ENCODE measurements at places on chromosomes 2 and 18.

- DNase-seq = no peak
Measured at GRCh38 chr2:121018136-121019061, 266.6 kb downstream of the TFCP2L1 start.

DNA sequence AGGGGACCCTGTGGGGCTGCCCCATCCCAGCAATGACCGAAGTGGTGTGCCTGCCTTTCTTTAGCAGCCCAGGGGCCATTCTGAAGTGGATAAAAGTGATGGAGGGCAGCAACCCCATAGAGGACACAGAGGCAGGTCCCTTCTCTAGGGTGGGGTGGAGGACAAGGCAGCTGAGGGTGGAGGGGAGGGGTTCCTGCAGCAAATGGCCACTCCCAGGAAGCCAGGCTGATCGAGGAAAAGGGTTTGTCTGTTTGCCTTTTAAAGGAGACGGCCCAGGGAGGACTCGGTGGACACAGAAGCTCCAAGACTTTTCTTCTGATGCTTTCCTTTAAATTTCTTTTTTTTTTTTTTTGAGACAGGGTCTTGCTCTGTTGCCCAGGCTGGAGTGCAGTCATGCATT is 272.8 kb downstream of the TWIST2 start:
- no peak for DNase-seq

- DNase-seq = no peak
Measured at GRCh38 chr2:149064365-149064841, 25.9 kb downstream of the LYPD6B start.

DNA sequence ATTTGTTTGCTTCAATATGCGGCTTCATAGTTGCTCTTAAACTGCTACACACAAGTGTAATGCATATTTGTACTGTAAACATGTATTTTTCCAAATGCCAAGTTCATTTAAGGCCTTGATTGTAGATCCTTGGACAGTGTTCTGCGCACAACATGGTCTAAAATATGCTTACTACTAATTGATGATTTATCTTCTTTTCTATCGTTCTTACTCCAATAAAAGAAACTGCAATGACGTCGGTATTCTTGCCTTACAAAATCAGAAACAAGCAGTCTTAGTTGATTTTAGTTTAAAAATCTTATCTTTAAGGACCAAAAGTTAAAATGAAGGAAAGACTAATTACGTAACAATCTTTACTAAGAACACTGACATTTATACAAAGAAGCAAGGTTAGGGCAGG is 224.3 kb upstream of the SMAD7 start:
- no peak for DNase-seq

DNA sequence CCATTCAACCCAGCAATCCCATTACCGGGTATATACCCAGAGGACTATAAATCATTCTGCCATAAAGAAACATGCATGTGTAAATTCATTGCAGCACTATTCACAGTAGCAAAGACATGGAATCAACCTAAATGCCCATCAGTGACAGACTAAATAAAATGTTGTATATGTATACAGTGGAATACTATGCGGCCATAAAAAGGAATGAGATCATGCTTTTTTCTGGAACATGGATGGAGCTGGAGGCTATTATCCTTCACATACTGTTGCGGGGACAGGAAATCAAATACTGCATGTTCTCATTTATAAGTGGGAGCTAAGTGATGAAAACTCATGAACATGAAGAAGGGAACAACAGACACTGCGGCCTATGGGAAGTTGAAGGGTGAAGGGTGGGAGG is 65.1 kb downstream of the EHBP1 start:
- no peak for DNase-seq

GRCh38 chr18:56575819-56576663 is 62.4 kb downstream of the TXNL1 start:
- DNase-seq = peak; percentile 43

DNA sequence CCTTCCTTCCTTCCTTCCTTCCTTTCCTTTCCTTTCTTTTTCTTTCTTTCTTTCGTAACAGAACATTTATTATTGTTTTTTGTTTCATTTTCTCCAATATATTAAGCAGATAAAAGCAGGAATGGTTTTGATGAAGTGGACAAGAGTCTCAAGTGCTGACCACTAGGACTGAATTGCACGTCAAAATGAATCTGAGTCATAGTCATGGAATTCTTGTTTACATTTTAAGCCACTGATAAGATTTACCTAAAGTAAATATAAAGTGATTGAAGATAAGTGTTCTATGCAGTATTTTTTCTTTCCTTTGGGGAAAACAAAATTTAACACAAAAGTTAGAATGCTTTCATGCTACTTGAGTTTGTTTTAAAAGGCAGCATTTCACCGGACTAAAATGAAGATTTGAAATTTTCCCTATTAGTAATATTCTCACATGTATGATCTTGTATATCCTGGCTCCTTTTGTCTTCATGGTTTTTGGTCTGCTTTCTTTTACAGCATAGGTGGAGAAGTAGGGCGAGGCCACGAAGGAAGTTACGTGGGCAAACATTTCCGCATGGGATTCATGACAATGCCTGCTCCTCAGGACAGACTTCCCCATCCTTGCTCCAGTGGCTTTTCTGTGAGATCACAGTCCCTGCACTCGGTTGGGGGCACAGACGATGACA is 113.5 kb downstream of the NYAP2 start:
- no peak for DNase-seq

DNA sequence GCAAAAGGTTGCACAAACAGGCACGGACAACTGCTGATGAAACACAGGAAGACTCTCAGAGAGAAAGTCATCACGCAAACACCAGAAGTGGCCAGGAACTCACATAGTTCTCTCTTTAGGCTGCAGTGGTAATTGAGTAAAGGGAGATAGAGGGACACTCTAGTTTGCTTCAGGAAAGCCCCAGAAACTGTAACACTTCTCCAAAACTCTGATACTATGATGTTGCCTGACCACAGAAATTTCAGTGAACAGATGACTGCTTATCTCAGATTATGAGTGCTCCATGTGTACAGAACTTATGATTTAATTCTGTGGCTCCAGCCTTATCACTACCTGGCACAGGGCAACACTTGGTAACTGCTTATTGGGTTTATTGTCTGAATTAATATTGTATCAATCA is 311.5 kb upstream of the GYPC start:
- DNase-seq = no peak

GRCh38 chr2:188675391-188676009 is 298.7 kb upstream of the COL3A1 start:
- no peak for DNase-seq

GRCh38 chr2:172613615-172614231 is 57.8 kb downstream of the PDK1 start:
- peak; percentile 4 for DNase-seq

DNA sequence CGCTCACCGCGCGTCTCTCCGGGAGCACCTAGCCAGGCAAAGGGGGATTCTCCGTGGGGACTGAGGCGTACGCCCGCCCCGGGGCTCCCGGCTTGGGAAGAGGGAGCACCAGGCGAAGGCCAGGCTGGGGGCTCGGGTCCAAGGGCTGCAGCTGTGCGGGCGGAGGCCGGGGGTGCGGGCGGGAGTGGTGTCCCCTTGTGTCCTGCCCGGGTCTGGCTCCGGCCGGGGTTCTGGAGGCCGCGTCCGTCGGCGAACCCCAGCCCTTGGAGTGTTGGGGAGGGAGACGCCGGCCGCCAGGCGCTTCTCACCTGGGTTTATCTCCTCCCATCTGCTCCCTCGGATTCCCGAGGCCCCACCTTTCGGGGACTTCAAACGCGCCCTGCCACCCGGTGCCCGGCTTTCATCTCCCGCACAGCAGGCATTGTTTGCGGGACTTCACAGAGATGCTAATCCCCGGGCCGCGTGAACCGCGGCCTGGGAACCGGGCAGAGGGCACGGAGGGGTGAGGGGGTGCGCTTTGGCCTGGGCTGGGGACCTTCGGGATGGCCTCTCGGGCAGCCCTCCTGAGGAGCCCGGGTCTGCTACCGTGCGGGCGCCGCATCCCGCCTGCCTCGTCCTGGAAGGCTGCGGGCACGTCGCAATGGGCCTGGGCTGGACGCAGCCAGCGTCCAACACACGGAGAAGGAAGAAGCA is 5.0 kb upstream of the GBX2 start:
- no peak for DNase-seq

DNA sequence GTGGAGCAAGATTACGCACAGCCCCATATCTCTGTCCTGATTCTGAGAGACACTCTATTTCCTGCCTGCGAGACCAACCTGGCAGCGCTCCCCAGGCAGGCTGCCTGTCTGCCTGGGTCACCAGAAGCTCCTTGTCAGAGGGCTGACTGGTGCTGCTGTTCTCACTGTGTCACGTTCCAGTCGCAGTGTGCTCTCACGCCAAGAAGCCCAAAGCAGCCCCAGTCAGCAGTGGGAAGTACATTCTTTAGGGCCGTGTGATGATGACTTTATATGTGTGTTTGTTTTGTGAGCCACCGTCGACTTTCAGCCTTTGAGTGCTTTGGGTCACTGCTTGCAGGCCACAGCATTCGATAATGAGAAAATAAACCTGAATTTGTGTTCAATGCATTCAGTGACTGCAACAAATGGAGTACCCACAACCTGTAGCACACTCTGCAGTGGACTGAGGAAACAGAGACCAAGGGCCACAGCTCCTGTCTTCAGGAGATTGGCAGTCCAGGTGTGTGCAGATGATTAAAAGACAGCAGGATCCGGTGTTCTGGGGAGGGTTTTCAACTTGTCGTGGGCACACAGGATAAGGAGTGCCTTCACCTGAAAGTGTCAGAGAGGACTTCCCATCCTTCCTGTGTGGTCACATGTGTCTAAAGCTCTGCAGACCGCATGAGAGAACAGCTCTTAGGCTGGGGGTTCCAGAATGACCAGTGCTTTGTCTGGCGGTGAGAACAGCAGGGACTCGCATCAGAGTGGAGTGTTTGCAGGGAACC is 4.8 kb downstream of the TNFRSF11A start:
- no peak for DNase-seq

DNA sequence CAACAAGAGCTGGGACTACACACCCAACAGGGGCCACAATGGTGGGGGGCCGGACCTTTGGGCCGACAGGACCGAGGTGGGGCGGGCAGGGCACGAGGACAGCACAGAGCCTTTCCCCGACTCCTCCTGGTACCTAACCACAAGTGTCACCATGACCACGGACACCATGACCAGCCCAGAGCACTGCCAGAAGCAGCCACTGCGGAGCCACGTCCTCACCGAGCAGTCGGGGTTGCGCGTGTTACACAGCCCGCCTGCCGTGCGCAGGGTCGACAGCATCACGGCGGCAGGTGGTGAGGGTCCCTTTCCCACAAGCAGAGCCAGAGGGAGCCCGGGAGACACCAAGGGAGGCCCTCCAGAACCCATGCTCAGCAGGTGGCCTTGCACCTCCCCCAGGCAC is 119.5 kb downstream of the MTCL1 start:
- DNase-seq = no peak

DNA sequence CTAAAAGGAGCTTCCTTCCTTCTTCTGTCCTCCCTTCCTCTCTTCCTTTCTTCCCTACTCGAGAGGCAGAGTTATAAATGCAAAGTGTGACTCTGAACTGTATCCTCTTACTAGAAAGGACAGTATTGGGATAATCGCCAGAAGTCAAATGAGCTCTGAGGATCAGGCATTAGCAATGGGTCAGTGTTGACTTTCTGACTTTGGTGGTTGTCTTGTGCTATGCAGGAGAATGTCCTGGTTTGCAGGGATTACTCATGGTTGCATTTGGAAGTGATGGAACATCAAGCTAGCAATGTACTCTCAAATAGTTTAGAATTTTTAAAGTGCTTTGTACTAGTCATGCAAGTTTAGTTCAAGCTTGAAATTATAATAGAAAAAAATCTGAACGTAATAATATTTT is 115.6 kb downstream of the TXNL1 start:
- no peak for DNase-seq

- DNase-seq = peak; percentile 70
Measured at GRCh38 chr2:68709421-68709911, 25.1 kb upstream of the ARHGAP25 start.

DNA sequence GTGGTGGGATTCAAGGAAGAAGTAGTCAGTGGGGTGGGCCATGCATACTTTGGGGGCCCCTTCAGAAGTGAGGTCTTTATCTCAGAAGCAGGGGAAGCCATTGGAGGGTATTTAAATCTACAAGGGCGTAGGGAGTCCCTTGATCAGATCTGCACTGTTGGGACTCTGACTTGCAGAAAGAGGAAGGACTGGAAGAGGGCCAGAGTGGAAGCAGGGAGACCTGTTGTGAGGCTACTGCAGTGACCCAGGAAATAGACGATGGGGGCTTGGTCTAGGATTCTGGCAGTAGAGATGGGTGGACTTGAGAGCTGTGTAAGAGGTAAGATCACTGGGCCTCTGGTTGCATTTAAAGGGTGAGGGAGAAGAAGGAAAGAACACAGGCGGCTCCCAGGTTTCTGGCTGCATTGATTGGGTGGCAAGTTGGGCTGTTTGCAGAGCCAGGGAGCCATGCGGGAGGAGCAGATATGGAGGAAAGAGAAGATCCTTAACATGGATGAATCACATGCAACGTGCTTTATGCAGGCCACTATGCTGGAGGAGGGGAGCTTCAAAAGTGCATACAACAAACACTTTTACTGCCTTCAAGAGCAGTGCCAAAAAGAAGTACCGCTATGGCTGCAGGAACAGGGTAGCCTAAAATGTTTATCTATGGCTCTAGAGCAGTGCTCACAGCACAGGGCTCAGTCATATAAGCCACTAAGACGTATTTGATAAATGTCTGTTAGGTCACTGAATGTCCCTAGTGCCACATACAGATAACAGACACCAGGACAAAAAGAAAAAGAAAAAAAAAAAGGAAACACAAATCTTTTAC is 2.3 kb downstream of the SFXN5 start:
- no peak for DNase-seq

DNA sequence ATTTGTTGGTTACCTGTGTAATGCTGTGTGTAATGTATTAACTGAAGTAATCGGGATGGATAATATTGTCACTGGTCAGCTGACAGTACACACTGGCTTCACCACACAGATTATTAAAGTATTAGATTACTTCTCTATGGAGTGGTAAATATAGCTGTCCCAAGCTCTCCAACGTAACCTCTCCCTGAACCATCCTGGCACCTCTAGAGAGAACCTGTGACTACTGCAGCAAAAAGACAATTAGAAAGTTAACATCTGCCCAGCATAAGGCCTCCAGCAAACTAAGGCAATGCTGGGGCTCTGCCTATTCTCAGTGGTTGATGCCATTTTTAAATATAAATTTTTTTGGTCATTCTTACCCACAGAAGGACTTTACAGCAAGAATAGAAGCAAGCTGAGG is 351.3 kb downstream of the GPD2 start:
- no peak for DNase-seq

DNA sequence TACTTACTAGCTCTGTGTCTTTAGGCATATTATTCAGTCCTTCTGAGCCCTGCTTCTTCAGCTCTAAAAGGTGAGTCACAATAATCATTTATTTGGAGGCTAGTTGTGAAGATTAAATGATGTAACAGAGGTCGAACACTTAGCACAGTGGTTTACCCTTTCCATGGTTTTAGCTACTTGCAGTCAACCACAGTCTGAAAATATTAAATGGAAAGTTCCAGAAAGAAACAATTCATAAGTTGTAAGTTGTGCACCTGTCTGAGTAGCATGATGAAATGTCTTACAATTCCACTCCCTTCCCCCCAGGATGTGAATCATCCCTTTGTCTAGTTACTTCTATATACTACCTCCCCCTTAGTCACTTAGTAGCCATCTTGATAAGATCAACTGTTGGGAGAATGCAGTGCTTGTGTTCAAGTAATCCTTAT is 217.6 kb upstream of the THUMPD2 start:
- DNase-seq = no peak

Data from NCI-H1694 treated with DMSO at 0.1 percent for 48 hours (cell line).